ENCODE measurements at places on chromosomes 3 and 15. TPM values are rescaled to one million over a fixed set of nuclear protein-coding genes. Genes with fewer than 3 reads are reported as not detected.
A peak's percentile ranks its signal among the peaks of the same experiment; 100 is the strongest.

DNA sequence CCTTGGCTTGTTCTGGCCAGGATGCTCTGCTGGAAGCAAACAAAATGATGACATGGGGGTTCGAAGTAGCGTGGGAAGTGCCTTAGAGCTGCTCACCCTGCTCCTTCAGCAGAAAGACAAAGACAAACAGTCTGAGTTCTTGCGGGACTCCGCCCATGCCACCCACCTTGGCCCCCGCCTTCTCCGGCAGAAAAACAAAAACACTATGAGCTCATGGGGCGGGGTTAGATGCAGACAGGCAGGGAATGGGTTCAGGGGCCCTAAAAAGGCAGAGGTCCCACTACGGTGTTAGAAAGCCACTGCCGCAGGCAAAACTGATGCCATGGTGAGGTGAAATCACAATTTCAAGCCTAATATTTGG lies 9.7 kb upstream of the NCKIPSD start:
- peak; percentile 85 for DNase-seq

- DNase-seq, result no peak
Measured at GRCh38 chr15:84856731-84857417, 27.6 kb upstream of the SLC28A1 start.

DNA sequence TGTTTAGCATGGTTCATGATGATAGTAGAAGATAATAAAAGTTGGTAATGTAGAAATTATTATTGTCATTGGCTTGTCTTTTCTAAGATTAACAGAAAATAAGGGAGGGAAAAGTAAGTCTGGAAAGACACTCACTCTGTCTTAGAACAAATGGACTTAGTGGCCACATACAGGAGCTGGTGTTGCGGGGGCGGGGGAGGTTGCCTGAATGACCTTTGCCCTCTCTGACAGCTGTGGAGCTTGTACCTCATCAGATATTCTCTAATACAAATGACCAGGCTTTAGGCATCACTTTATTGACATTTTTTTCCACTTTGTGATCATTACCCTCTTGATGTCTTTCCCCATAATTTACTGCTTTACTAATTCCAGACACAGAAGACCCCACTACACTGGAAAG lies 5.9 kb downstream of the TAGLN3 start:
- DNase-seq, result no peak

DNA sequence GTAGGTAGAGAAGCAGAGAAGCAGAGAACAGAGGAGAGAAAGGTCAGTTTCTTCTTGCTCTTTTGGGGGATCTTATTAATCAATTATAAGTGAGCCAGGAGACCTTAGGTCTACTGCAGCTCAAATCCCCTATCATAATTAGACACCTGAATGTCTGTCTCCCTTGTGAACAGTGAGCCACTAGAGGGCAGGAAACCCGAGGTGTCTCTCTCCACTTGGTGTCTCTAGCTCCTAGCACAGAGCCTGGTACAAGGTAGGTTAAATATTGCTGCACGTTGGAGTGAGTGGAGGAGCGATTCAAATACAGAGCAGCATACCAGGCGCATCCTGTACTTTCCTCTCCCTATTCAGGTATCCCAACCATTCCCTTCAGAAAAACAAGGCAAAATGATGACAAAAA lies 2.0 kb upstream of the ST8SIA2 start:
- DNase-seq, result no peak

DNA sequence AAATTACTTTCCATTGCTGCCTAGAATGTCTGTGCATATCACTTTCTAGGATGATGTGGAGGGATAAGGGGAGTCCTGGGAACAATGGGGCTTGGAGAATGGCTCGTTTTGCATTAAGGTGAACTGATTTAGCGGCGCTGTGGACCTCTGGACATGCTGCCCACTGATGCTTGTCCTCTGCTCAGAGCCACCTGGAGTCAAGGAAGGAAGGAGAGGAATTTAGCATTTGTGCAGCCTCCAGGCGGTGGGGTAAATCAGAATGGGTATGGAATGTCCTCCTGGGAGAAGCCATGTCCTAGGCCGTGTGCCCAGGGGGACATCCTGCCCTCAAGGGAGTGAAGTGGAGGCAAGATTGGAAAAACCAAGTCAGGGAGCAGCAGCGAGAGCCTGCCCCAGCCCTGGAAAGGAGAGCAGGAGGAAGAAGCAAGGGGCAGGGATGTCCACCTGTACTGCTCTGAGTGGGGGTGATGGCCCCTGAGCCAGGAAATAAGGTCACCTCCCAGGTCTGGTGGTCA lies 37.8 kb downstream of the KY start:
- DNase-seq, result no peak

DNA sequence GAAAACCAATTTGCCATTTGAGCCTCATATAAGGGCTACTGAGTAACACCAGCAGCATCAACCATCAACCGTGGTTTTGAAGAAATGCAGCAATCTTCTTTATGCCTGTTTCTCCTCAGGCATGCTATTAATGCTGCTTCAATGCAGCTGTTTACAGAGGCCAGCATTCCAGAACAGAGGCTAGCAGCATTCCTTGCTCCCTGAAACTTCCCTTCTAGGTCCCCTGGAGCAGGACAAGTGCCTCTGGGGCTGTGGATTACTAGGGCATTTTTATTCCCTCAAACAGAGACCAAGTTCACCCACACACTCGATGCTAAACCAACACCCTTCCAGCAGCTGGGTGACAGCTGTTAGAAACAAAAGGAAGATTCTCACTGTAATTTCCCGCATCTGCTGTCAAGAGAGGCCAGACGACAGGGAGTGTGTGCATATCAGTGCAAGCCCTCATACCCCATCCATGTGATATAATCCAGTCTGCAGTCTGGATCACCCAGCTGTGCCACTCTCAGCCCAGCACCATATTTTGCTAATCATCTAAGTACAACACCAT lies 57.5 kb downstream of the HOMER2 start:
- no peak for DNase-seq

DNA sequence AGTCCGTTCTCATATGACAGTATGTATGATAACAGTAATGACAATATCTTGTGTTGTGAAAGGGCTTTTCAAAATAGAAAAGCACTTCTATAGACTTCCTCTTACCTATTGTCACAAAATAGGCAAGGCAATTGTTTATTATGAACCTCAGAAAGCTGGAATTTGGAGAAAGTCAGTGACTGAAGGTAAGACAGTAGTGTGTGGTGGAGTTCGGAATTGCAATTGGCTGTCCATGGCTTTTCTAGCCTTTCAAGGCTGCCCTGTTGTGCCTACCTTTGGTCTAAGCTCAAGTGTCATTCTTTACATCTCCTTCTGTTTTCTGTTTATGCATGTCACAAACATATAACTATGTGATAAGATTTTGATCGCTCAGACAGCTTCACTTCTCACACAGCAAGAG lies 219.3 kb upstream of the NR2E3 start:
- DNase-seq, result no peak

DNA sequence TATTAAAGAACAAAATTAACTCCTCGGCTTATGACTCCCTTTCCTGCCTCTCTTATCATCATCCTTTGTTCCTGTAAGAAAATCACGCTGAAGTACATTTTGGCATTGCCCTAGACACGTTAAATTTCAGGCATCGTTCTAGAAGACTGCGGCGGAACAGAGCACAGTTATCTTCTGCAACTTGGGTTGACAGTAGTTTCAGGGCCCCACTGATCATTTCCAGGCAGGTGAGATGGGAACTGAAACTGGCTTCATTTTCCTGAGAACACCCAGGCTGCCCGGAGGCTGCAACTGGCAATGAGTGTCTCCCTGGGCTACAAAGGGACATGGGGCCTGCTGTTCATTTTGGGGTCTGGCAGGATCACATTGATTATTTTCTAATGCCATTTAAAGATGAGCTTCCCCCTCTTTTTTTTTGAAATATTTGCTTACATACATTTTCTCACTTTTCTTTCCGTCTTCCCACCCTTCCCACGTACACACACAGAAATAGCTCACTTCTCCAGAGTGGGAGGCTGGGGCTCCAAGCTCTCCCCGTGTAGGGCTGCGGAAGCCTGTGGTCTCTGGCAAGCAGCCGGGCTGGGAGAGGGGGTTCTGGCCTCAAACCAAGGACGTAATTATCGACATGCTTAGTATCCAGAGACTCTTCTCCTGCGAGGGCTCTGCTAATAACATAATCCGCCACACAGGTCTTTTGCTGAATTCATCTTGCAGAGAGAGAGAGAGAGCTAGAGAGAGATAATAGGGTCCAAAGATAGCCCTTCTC lies 267.4 kb downstream of the ABHD5 start:
- DNase-seq, result no peak

- no peak for DNase-seq
Measured at GRCh38 chr3:163273694-163274093, 1777.1 kb downstream of the OTOL1 start.

DNA sequence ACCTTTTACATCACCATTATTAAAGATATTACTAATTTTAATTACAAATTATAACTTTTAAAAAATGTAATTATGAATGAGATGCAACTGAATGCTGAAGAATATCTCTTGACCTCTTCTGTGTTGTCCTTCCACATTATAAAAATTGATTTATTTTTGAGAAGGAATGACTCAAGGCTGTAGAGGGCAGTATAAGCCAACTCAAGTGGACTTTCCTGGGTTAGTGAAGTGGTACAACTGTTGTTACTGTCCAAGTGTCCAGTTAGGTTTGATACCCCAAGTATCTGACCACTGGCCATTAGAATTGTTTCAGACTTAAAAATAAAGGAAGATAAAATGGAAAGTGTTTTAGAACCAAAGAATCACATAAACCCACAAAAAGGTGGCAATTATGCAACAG lies 51.9 kb downstream of the BBX start:
- no peak for DNase-seq

DNA sequence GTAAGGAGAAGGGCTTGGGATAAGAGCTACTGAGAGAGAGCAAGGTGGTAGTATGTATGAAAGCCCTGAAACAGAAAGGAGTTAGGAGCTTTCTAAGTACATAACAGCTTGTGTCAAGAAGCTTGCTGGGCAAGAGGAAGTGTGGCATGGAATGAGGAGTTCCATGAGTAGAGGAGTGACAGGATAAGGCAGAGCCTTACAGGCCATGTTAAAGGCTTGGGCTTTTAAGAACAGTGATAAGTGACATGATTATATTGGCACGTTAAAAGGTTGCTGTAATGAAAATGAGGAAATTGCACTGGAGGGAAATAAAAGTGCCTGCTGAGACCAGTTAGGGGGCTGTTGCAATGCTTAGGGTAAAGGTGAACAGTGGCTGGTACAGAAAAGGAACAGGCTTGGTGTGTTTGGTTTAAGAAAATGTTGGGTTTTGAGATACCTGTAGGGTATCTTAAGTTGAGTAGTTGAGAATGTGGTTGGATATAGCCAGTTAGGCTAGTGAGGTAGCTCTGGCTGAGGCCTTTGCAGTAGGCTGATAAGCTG lies 49.0 kb downstream of the MEF2A start:
- DNase-seq, result no peak

The LACTB gene
- 14.3 TPM for total RNA-seq

The SLC9C1 gene
- total RNA-seq, result 0.29 TPM

The IQCF2 gene
- total RNA-seq, result not detected

The ECT2 gene
- total RNA-seq, result 11.4 TPM

The SLC6A20 gene
- total RNA-seq, result not detected

The IL16 gene
- 12.1 TPM for total RNA-seq
